ENCODE measurements at places on chromosomes 6 and 20.

DNA sequence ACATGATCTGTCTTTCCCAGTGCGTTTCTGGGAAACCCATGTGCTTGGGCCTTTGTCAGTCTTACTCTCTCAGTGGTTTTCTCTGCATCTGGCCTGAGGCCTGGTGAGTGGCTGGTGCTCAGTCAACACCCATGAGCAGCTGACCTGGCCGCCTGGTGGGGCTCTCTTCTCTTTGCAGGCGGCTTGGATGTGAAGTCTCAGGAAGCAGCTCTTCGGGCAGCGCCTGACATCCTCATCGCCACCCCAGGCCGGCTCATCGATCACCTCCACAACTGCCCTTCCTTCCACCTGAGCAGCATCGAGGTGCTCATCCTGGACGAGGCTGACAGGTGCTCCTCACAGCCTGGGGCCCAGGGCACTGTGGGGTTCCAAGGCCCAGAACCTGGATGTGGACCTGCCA is 10.8 kb downstream of the DDX27 start:
- DNase-seq, result no peak

- no peak for DNase-seq
Measured at GRCh38 chr6:69398729-69399128, 398.1 kb downstream of the LMBRD1 start.

GRCh38 chr6:142914369-142914768 is 30.6 kb downstream of the HIVEP2 start:
- no peak for DNase-seq

DNA sequence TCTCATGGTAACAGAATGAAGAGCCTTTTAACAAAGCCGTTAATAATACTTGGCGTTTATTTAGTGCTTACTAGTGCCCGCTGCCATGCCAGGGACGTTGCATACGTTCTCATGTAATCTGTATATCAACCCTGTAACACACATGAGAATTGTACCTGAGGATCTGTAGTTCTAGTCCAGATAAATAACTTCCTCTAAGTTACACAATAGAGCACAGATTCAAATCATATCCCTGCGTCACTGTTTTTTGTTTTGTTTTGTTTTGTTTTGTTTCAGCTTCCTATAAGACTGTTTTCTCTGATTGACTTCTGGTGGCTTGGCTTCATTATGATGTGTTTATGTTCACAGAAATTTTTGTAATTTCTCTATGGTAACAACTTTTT is 553 bp downstream of the ZSCAN16 start:
- no peak for DNase-seq

GRCh38 chr6:73285674-73286283 is 22.8 kb upstream of the KHDC1 start:
- DNase-seq, result no peak

DNA sequence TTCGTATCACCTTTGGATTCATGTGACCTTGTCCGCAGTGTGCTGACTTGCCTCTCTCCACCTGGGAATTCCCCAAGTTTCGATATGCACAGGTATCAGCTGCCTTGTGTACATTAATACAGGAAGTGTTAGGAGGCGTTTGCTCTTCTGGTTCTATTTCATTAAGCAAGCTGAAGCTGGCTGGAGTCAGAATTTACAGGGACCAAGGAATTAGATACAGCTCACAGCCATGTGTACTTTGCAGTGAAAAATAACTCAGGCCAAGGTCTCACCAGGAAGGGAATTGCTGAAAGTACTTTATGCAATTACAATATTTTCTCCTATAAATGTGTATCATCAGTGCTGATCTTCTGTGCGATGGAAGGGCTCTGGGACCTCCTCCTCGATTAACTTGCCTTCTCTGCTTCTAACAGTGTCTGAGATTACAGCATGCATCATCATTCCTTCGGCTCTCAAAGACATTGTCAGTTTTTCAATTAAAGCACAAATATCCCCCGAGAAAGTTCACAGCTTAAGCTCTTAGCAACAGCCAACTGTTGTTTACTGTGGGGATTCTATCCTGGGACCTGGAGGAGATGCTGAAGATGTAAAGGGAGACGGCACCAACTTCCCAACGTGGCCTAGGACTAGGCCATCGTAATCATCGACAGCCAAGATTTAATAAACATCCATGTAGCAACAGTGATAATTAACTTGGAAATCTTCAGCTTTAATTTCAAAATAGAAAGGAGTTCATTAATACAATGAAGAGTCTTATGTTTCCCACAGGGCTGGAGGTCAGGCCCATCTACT is 13.8 kb upstream of the TIAM2 start:
- no peak for DNase-seq

GRCh38 chr20:34689486-34689885 is 12.6 kb upstream of the PIGU start:
- no peak for DNase-seq

All from NCI-H1930 (cell line).